ENCODE measurements at places on chromosomes 4 and X. TPM values are rescaled to one million over a fixed set of nuclear protein-coding genes. Genes with fewer than 3 reads are reported as not detected.

UVSSA gene
- 10.8 TPM for total RNA-seq

XAGE1A gene
- not detected for total RNA-seq

CDX4 gene
- not detected for total RNA-seq

TEX13C gene
- not detected for total RNA-seq

HSFX4 gene
- total RNA-seq: not detected

GAGE2A gene
- total RNA-seq: not detected

SLIT2 gene
- total RNA-seq: 20.7 TPM

SNCA gene
- 3.5 TPM for total RNA-seq

PHOX2B gene
- total RNA-seq: not detected

GUCY1B1 gene
- total RNA-seq: 1.9 TPM

CYP2U1 gene
- 19.0 TPM for total RNA-seq

MAB21L2 gene
- under 0.01 TPM for total RNA-seq

HGFAC gene
- total RNA-seq: not detected
